Hepatocyte (in vitro differentiated cells): ENCODE measurements at places on chromosomes 1 and 21. TPM values are rescaled to one million over a fixed set of nuclear protein-coding genes. Genes with fewer than 3 reads are reported as not detected.

GRCh38 chr1:65630855-65631254 is 161.8 kb upstream of the PDE4B start:
- no peak for DNase-seq

DNA sequence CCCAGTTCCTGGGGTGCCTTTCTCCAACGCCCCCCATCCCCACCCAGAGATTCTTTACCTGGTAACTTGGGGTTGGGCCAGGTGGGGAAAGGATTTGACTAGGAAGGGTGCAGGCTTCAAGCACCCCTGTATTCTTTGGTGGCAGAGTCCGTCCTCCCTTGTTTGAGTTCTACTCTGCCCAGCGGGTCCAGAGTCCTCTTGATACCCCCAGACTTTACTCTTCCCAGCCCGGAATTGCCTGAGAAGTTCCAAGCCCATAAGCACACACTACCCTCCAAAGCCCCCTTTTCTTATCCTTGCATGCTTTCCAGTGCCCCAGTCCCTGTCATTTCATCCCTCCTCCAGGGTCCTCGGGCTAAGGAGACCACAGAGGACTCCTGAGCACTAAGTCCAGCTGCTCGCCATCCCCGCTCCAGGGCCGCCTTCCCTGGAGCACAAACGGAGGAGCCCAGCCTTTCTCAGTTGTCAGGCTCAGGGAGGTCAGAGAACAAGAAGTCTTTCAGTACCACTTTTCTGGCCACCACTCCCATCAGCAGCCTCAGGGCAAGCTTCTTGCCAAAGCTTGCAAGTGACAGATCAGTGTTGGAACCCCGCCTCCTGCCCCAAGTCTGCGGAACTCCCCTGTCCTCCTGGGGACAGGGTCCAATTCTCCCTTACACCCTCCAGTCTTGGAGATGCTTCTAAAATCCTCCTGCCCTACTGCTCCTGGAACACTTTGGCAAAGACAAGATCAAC is 12.2 kb downstream of the SLC45A3 start:
- DNase-seq = no peak

DNA sequence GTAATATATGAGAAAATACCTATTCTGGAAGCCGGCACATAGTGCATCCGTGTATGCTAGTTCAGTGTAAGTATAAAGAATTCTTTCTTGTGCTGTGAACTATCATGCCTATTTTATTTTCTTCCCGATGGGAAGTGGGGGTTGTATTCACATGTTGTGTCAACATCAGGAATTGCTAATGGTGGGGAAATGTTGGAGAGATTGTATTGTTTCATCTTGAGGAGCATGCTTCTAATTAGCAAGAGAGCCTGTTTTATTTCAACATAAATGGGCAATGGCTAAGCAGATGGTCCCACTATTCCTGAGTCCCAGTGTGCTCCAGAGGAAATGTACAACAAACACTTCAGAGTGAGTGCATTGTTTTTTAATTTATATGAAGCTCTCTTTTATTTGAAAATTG is 485.2 kb downstream of the PLPP3 start:
- no peak for DNase-seq

DNA sequence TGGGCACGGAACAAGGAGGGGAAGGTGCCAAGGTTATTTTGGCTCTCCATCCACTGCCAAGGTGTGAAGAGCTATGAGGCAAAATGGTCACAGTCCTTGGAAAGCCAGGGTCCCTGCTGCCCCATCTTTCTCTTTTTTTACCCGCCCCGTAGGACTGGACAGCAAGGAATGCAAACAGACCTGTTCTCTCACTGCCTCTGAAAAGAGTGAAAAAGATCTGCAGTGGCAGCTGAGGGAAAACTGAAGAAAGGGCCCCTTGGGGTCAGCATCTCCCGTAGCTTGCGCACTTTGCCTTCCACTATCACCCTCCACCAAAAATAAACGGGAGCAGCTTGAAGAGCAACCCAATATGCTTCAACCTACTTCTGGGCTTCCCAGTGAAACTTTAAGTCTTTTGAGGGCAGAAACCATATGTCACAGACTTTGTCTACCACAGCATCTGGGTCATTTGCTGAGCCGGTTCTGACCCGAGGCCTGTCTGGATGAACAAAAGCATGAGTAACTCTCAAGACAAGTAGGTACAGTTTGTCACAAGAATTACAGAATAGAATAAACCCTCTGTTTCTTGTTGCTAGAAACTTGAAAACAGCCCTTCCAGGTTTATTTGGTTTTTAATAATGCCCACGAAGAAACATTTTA is 9.4 kb upstream of the KIF14 start:
- peak; percentile 16 for DNase-seq

DNA sequence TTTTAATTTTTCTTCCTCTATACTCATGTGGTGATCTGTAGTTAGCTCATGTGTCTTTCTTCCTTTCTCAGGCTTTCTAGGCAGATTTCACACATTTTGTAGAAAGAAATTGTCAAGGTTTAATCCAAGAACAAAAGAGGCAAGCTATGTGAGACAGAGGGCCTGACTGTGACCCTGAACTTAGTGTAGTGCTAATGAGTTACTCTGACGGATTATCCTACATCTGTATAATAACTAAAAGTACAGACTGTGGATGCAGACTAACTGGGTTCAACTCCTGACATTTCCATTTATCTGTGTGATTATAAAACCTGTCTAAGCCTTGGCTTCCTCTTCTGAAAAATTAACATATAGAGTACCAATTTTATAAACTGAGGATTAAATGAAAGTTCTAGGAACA is 40.7 kb downstream of the MIGA1 start:
- DNase-seq = no peak

GRCh38 chr1:34946211-34946610 is 16.8 kb upstream of the DLGAP3 start:
- no peak for DNase-seq

DNA sequence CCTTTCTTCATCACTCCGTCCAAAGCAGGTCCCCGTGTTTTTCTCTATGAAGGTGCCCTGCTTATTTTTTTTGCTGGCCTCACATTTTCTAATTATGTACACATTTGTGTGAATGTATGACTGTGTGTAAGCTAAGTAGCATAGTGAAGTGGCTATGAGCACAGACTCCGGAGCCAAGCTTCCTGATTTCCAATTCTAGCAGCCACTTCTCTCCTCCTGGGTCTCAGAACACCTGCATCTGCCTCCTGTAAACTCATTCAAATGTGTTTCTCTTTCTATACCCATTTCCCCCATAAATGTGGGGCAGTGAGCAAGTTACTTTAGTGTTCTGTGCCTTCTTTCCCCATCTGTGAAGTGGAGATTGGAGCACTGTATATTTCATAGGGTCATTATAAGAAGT is 2.1 kb downstream of the SLAMF6 start:
- DNase-seq = no peak

- no peak for DNase-seq
These were observed 192.2 kb downstream of the TRABD2B start for GRCh38 chr1:47805018-47805417.

- DNase-seq = no peak
These were observed 3.6 kb upstream of the NUP210L start for GRCh38 chr1:154158307-154159125.

GRCh38 chr1:38773483-38773882 is 86.1 kb downstream of the RRAGC start:
- no peak for DNase-seq

GRCh38 chr1:245871915-245872314 is 635.2 kb downstream of the SMYD3 start:
- DNase-seq = no peak

The EDARADD gene
- 2.4 and 4.5 TPM in 2 replicates for total RNA-seq

The PSRC1 gene
- total RNA-seq = 10.1 and 14.3 TPM in 2 replicates

The ZBTB21 gene
- total RNA-seq = 13.8 and 21.5 TPM in 2 replicates

The HUNK gene
- total RNA-seq = 4.4 and 7.1 TPM in 2 replicates
